ENCODE measurements at places on chromosomes 3 and 15.
A peak's percentile ranks its signal among the peaks of the same experiment; 100 is the strongest.

- DNase-seq, result peak; percentile 58
These were observed 21.1 kb downstream of the GCNT3 start for GRCh38 chr15:59632714-59633113.

DNA sequence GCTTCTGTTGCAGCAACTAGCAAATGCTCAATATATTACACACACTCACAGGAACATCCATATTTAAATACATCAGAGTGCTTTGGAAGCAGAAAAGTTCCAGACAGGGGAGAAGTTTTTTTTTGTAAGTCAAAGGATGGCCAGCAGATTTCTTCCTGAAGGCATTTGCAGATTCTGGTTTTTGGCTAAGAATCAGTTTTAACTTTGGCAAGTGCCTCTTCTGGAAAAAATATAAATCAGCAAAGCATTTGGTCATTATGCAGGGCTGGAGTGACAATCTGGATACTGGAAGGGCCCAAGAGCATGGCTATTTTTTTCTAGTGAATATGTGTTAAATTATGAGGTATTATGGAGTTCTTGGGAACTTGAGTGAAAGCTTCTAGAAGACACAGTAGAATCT lies 495.3 kb upstream of the ARPP21 start:
- DNase-seq, result no peak

- no peak for DNase-seq
These were observed 99.8 kb upstream of the CHMP2B start for GRCh38 chr3:87127281-87127680.

GRCh38 chr3:194184801-194185200 lies 48.9 kb downstream of the HES1 start:
- no peak for DNase-seq

GRCh38 chr3:122406198-122406597 lies 9.7 kb downstream of the WDR5B start:
- no peak for DNase-seq

- peak; percentile 4 for DNase-seq
These were observed 45.1 kb downstream of the NOX5 start for GRCh38 chr15:69059557-69059943.

DNA sequence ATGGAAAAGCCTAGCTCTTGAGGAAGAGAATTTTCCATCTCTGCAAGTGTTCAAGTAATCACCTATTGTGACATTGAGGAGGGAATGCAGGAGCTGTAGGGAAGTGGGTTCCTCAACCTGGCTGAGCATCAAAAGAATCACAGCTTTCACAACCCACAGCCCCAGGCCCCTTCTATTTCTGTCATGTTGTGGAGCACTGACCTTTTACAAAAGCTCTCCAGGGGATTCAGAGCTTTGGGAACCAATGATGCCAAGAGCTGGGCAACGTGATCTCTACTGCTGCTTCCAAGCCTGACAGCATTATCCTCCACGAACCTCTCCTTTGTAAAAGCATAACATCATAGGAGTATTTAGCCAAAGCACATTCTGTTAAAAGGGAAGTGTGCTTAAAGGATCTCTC lies 231.1 kb downstream of the ADAMTS9 start:
- no peak for DNase-seq

DNA sequence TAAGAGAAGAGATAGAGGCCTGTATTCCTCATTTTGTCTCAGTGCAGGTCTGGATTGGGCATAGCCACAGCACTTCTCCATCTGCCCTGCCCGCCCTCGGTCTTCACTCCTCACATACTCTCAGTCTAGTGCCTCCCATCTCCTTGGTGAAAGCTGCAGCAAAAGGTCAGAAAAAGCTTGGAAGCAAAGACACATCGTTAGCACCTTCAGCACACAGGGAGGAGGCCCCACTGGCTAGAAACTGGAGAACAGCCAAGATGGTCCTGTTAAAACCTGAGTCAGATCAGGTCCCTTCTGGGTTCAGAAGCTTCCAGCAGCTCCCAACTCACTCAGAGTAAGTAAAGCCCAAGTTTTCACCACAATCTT lies 1.6 kb upstream of the KLF15 start:
- DNase-seq, result no peak

DNA sequence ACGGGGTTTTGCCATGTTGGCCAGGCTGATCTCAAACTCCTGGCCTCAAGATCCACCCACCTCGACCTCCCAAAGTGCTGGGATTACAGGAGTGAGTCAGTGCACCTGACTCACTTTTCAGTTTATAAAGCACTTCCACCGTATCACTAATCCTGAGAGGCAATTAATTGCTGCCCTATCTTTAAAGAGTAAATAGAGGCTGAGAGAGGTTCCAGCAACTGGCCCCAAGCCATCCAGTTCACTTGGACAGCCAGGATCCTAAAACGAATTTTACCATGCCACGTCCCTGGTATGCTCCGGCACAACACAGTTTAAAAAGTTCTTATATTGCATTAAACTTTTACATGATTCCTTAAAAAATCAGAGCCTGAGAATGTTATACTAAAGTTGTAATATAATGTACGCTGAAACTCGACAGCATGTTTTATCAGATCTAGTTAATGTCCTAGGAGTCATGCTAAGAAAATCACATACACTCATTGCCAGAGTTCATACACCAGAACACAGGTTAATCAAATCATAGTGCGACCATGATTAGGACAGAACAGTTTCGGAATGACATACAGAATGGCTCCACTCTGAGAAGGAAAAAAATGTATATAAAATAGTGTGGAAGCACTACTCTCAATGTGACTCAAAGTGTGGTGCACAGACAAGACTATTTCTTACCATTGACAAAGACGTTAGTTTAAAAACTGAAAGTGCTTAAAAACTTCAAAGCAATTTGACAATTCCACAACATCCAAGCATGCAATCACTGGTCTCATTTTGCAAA lies 125.4 kb downstream of the ULK4 start:
- DNase-seq, result no peak

- DNase-seq, result no peak
These were observed 185.1 kb upstream of the SNTN start for GRCh38 chr3:63467392-63467791.

- DNase-seq, result peak; percentile 63
These were observed 788 bp upstream of the DLG1 start for GRCh38 chr3:197298945-197299854.

- no peak for DNase-seq
These were observed 137.5 kb downstream of the XXYLT1 start for GRCh38 chr3:195133462-195133861.

DNA sequence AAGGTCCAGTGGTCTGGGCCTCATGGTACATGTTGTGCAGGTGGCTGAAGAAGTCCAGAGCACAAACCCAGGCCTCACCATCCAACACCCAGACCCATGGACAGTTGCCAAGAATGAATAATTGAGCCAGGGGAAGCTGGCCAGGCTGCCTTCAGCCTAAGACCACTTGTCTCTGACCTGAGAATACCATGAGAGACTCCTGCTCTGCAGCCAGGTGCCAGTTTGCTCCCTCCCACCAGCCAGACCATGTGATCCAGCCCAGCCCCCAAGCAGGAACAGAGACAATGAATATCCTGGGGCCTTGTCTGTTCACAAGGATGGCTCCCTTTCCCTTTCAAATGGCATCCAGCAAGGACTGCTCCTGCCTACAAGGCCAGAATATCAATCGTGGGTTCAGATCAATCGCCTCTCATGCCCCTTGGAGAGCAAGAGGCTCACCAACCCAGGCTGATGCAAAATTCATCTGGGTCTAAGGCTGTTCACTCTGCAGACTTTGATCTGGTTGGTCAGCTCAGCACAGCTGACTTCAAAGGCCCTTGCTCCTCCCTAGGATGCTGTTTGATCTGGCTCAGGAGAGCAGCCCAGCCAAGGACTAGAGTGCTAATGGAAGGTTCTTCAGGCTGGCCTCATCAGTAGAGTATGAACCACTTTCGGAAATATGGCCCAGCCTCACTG lies 13.4 kb downstream of the TRAIP start:
- DNase-seq, result no peak

- no peak for DNase-seq
These were observed 23.6 kb upstream of the CAV3 start for GRCh38 chr3:8709801-8710507.

DNA sequence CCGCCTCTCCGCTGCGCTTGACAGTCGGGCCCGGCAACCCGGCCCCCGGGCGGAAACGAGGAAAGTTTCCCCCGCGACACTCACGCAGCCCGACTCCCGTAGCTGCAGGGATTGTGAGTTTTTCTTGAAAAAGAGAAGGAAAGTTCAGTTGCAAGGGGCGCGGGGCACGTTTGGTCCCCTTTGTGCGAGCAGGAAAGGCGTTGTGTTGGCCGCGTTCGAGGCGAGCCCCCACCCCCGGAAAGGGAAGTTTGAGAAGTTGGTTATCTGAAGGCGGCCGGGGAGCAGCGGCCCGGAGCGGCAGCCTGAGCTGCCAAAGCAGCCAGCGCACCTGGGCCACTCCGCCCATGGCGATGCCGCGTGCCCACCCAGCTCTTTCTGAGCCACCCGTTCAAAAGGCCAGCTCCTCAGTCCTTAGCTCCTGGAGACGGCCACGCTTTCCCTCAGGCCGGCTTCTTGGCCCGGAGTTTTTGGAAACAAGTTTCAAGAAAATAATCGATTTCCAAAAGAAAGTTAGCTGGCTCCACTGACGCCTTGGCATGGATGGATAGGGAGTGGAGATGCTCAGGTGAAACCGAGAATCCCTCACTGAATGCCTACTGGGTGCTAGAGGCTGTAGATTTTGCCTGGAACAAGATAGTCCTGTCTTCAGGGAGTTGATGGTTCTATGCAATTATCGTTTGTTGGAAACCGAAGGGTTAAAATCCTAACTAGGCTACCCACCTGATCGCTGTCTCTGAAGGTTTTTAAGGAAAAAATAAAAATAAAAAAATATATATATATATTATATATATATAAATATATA lies 832 bp downstream of the TGFBR2 start:
- peak; percentile 61 for DNase-seq

- DNase-seq, result no peak
These were observed 37.8 kb upstream of the SPTSSB start for GRCh38 chr3:161409069-161409468.

DNA sequence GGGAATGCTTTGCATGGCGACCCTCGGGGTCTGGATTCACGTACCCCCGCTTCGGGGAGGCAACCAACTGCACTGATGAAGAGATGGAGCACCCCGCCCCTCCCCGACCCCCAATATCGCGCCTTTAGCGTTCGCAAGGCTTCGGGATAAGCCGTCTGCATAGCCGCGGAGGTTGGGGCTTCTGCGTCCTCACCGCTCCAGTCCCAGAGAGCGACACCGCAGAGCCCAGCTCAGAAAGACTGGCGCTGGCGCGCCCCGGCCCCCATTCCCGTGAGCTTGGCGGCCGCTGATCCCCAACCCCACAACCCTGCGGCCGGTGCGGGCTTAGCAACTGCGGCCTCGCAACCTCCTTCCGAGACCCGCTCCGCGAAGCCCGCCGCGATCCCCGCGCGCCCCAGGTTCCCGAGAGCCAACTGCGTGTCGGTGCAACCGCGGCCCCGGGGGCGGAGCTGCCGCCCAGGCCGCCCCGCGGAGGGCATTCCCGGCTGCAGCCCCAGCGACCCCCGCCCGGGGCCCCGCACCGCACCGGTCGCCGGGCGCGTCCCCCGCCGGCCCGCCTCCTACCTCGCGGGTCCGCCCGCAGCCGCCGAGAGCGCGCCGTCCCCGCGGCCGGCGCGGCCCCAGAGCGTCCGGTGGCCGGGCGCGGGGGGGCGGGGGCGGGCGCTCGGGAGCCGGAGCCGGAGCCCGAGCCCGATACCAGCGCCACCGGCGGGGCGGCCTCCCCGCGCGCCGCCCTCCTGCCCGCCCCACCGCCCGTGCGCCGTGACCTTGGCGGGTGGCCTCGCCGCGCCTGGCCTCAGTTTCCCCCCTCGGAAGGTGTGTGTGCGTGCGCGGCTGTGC lies 79.5 kb downstream of the IQSEC1 start:
- DNase-seq, result no peak

Data from cardiac muscle cell (in vitro differentiated cells and primary cell).